ENCODE measurements at places on chromosomes 6 and 20. TPM values are rescaled to one million over a fixed set of nuclear protein-coding genes. Genes with fewer than 3 reads are reported as not detected.

FOXF2 gene
- not detected for total RNA-seq

CD93 gene
- total RNA-seq = 0.07 TPM

CRISP1 gene
- total RNA-seq = not detected

DDX27 gene
- total RNA-seq = 50.6 TPM

NKX2-4 gene
- total RNA-seq = not detected

TREML1 gene
- not detected for total RNA-seq

PCK1 gene
- total RNA-seq = not detected

KCNQ5 gene
- total RNA-seq = 0.20 TPM
